ENCODE measurements at places on chromosomes 6 and 20. TPM values are rescaled to one million over a fixed set of nuclear protein-coding genes. Genes with fewer than 3 reads are reported as not detected.
A peak's percentile ranks its signal among the peaks of the same experiment; 100 is the strongest.

RFX6 gene
- total RNA-seq = not detected

CPNE5 gene
- total RNA-seq = 0.24 TPM

FAM162B gene
- total RNA-seq = not detected

MMP24 gene
- total RNA-seq = 14.2 TPM

ATF6B gene
- 19.9 TPM for total RNA-seq

- no peak for DNase-seq
Measured at GRCh38 chr6:70622461-70622860, 45.2 kb upstream of the SMAP1 start.

GRCh38 chr20:25011261-25011660, 18.7 kb upstream of the APMAP start:
- DNase-seq = no peak

- DNase-seq = peak; percentile 83
Measured at GRCh38 chr6:82842721-82843120, 222.9 kb downstream of the UBE3D start.

DNA sequence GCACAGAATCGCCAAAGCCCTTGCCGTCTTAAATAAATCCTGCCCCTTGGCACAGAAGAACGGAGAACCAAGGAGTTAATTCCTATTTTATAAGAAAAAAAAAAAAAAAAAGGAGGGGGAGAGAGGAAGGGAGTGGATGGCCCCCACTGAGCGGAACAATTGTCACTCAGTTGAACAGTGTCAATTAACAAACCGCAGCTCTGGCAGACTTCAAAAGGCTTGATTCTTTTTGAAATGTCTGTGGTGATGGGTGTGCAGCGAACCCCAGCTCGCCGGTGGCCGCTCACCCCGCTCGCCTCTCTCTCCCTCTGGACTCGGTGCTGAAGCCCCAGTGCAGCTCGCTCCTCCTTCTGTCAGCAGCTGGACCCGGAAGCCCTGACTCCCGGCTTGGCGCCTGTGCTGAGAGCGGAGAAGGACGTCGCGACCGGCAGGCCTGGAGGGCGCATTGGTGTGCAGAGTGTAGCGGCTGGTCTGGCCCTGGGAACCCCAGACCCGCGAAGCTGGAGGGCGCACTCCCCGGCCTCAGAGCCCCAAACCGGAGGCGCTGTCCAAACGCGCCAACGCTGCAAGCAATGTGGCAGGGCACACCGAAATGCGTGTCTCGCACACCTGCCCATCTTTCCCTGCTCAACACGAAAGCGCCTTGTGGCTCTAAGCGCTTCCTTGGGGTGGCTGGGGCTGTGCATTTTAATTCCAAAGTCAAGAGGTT, 3.4 kb downstream of the LINC00237 start:
- DNase-seq = no peak

GRCh38 chr6:38508894-38509293, 130.8 kb downstream of the BTBD9 start:
- no peak for DNase-seq

DNA sequence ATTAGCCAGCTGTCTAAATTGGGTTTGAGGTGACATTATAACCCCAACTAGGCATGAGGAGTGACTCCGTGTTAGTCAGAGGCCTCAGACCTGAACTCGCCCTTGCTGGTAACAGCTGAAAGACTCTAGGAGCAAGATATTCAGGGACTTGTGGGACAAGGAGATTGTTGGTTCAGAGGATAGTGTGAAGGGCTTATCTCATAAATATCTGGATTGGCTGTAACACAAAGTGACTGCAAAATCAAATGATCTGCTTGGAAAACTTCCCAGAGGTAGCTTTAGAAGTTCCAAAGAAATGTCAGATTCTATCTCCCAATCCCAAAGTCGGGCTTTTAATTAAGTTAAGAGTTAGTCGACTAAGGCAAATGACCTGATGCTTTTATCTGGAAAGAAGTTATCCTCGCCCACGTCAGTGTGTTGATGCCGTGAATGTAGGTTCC, 72.4 kb downstream of the TULP4 start:
- DNase-seq = no peak

GRCh38 chr6:147194652-147195411, 9.4 kb upstream of the STXBP5 start:
- DNase-seq = peak; percentile 15

BHLHE23 gene
- not detected for total RNA-seq

- no peak for DNase-seq
Measured at GRCh38 chr6:5472571-5472970, 211.3 kb downstream of the FARS2 start.

- DNase-seq = peak; percentile 4
Measured at GRCh38 chr6:107712665-107713551, 111.2 kb downstream of the SCML4 start.

DNA sequence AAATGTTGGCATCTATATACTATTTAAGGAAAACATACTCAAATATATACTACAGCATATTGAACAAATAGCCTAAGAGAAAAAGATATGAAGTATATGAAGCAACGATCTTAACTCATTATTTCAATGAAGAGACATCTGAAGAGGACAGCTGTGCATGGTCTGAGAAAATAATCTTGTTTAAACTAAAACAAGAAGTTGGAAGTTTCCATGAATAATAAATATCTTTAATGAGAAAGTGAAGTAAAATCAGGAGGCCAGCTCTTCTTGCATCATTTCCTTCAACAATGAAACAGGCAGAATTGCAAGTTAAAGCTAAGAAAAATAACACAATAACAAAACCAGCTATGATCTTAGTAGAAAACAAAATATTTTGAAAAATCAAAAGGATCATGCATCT, 1265.4 kb upstream of the MAP3K7 start:
- no peak for DNase-seq

AVP gene
- total RNA-seq = not detected
